ENCODE measurements at places on chromosomes 5 and 9. TPM values are rescaled to one million over a fixed set of nuclear protein-coding genes. Genes with fewer than 3 reads are reported as not detected.

The ZNF474 gene
- 0.08 TPM for total RNA-seq

The DIMT1 gene
- 34.1 TPM for total RNA-seq

The EPB41L4A gene
- 0.48 TPM for total RNA-seq

The SIT1 gene
- not detected for total RNA-seq

The TGFBI gene
- total RNA-seq, result 37.2 TPM

The TIMD4 gene
- total RNA-seq, result not detected

DNA sequence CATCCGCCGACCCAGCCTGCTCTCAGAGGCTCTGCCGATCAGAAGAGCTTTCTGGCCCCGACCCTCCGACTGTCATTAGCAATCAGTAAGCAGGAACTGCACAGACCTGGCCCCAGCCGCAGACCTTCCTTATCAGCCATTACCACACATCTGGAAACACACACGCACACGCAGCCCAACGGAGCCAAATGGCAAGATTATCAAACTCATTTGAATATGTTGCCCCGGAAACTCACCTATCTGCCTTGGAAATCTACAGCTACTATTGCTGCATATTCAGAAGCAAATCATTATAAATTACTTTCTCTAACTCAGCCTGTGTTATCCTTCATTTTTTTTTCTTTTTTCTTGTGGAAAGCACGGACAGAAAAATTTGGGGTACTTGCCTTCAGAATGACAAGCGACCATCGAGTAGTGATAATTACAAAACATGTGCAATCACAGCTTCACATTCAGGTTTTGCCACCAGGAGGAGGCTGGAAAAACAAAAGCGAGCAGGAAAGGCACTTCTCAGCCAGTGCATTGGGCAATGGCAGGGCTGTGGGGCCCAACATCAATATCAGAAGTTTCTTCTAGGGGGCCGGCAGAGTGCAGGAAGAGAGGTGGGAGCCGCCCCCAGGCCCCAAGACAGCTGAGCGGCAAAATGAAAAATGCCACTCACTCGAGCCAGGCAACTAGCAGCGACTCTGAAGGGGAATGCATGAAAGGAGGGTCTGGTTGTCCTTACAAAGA is 122.3 kb downstream of the VAV2 start:
- no peak for DNase-seq

DNA sequence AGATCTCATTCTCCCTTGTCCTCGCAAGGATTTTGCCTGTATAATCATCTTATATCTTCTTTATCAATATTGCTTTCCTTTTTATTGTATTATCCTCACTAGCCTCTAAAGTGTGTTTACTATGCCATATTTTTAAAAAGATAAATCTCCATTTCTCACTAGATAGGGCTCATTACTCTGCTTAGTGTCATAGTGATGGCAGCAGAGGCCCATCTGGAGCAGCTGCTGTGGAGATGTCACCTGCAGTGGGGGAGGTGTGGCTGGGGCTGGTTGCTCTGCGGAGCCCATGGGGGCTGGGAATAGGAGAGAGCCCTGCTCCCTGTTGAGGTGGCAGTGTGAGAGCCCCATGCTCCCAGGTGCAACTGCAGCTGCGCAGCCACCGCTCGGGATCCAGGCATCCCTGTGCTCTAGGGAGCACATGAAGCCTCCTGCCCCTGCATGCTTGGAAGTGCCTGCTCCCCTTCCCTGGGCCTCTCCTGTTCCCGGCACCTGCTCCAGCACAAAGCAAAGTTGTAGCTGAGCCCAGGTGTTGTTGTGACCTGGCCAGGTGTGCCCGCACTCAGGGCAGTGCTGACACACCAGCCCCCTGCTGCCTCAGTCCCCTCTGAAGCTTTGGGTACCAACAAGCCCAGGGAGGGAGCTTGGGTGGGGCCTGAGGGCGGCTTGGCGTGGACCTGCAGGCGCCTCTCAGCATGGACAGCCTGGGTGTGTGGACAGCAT is 144.6 kb upstream of the MRPS30 start:
- no peak for DNase-seq

- no peak for DNase-seq
These were observed 29.4 kb downstream of the FAM240B start for GRCh38 chr9:38690574-38690973.

DNA sequence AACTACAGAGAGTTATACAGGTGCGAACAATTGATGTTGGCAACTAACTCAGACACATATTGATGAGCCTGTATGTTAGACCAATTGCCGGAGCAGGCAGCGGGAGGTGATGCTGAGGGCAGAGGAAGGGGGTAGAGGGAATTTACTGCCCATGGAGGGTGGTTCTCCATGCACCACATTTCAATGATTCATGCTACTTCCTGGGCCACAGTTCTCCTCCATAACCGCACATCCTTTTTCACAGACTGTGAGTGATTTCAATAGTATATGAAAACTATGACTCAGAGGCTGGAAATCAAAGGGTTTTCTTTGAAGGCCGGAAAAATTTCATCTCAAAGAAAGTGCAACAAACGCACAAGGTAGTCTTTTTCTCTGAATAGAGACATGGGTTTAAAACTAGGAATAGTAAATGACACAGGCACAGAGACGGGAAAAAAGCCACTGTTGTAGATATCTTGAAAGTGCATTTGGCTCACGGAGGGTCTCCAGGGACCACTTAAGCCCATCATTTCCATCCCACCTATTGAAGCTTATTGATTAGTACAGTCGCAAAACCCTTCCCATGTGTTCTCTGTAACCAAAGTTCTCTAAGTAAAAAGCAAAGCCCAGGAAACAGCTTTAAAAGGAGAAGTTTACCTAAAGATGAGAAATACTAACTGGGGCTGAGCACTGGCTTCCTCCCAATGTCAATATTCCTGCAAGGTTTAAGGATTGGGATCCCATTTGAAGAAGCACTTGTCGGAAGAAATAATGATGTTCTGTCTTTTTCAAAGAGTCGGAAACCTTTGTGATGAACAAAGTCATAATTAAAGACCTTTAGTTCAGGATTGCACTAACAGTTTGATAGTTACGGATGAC is 28.0 kb upstream of the ADAM19 start:
- peak; percentile 80 for DNase-seq

DNA sequence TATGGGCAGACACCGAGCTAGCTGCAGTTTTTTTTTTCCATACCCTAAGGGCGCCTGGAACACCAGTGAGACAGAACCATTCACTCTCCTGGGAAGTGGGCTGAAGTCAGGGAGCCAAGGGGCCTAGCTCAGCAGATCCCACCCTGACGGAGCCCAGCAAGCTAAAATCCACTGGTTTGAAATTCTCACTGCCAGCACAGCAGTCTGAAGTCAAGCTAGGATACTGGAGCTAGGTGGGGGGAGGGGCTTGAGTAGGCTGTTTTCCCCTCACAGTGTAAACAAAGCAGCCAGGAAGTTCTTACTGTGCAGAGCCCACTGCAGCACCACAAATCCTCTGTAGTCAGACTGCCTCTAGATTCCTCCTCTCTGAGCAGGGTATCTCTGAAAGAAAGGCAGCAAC is 151.7 kb upstream of the HCN1 start:
- no peak for DNase-seq

DNA sequence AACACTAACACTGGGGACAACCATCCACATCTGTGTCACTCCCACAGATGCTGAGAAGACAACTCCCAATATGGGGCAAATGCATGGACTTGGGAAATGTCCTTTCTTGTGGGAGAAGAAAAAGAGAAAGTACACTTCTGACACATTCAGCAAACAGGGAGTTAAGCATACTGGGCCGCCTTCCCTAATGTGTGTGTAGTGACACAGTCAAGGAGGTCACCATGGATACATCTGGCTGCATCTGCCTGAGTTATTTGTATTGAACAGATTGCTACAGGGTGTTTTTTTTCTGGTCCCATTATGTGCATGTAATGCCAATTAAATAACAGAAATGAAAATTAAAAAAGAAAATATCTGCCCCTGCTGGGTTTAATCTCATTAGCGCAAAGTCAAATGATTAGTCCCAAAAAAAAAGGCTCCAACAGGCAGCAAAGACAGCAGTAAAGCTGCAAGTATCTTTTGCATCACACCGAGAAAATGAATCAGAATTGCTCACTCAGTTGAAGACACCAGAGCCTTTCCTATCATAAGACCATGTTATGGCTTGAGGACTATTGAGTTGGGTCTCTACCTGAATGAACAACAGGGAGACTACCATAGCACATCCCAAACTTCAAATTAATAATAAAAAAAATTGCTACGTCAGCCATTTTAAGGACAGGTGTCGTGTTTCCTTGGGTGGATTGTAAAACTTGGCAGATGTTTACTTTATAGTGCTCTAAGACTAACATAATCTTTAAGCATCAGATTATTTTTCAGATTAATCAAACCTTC is 395.9 kb downstream of the DTWD2 start:
- DNase-seq, result no peak

DNA sequence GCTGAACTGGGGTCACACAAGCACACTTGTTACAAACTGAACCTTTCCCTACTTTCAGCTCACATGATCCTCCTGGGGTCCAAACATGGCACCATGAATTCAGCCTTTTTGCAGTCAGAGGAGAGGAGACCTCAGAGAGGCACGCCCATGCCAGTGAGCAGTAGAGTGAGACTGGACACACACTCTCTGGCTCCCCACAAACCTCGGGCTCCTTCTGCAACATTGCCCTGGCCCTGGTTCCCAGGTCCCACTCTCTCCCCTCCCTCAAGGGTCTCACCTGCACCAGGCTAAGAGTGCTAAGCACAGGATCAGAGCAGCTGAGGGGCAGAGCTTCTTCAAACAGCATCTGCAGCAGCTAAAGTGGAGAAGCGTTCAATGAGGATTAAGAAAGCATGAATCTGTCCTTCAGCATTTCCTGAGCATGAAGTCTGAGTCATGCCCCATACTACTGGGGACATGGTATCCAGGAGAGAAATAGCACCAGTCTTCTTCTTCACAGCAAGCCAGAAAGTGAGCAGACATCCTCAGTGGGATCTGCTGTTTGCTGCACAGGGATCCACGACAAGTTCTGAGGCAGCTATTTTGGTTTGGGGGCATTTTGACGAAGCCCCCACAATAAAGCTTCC is 27.2 kb downstream of the SLC35A4 start:
- DNase-seq, result no peak

DNA sequence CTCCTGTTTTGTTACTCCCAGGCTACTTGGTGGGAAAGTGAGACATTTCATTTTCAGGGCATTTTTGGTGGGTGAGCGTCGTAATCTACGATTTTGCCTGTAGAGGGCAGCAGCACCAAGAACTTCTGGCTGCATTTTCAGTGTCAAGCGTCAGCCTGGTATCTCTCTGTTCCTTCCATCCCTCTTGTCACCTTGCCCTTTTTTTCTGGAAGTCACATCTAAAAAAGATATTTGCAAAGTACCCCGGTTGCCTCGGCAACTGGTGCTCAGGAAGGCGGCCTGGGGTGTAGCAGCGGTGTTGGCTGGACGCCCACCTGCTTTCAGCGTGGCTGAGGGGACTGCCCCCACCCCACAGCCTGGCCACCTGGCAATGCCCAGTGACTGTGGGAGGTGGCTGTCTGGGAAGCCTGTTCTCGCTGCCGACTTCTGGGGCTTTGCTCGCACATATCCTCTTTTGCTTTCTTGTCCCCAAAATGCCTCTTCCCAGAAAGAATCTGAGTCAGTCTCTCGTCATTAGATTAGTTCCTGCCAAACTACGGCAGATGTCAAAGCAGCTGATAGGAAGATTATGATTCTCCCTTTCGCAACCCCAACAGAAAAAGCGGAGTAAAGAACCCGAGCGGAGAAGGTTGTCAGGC is 84.5 kb downstream of the ACER2 start:
- DNase-seq, result peak; percentile 70

DNA sequence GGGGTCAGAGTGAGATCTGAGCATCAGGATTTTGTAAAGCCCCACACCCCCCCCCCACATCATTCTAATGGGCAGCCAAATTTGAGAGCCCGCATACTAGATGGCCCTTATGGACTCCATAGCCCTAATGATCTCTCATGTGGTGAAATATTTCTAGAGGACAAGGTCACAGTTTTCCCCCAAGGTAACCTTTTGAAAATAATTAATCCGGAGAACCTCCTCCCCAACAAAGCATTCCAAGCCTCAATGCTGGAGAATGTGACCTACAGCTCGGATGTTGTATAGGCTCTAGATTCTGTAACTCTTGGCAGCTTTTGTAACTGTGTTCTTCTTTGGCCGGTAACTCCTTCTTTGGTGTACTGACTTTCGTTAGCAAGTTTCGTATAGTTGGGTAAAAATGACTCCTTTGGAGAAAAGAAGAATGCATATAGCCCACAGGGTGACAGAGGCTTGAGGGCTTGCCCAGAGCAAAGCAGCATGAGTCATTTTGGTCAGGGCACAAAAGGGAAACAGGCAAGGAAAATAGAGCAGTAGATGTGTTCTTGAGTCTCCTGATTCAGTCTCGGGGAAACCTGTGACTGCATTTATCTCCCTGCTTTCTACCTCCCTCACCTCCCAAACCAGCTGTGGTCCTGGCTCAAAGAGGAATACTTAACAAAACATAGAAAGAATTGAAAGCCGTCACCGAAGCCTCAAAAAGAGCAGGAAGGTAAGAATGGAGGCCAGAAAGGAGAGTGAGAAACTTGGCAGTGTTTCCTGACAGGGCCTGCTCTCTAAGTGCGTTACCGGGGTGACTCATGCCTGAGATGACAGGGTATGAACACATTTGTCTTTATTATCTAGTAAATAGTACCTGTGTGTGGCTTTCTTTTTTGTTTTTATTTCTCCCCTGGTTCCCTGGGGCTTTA is 6.6 kb upstream of the XPA start:
- DNase-seq, result peak; percentile 73

- DNase-seq, result no peak
These were observed 1860.0 kb upstream of the WWC1 start for GRCh38 chr5:166431456-166431855.

DNA sequence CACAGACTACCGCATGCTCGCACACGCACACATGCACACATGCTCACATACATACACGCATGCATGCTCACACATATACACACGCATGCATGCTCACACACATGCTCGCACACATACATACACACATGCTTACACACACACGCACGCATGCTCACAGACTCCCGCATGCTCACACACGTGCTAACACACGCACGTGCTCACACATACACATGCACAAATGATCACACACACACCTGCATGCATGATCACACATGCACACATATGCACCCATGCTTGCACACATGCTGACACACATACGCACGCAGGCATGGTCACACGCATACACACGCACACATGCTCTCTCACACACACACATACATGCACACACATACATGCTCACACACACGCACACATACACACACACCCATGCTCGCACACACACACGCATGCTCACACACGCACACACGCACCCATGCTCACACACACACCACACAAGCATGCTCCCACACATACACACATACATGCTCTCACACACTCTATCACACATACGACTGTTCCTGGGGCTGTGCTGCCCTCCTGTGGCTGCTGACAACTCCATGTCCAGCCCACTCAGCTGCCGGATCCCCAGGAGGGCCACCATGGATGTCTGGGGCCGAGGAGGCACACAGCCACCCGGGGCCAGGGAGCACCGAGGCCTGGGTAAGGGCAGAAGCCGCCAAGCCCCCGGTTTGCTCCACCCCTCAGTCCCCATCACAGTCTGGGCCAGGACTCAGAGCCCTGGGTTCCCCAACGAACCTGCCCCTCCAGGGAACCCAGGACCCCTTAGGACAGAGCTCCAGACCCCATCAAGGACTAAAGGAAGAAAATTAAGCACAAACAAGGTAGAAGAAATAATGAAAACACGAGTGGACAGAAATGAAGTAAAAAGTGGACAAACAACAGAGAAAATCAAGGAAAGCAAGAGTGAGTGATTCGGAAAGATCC is 31.4 kb upstream of the EGFL7 start:
- DNase-seq, result peak; percentile 81

Measured in HT-29 (cell line).